Immature natural killer cell (primary cell): ENCODE measurements at places on chromosomes 16 and 17. TPM values are rescaled to one million over a fixed set of nuclear protein-coding genes. Genes with fewer than 3 reads are reported as not detected.

The KRT32 gene
- not detected for polyA plus RNA-seq

The HES7 gene
- not detected for polyA plus RNA-seq

The LONP2 gene
- 17.6 TPM for polyA plus RNA-seq

The P3H4 gene
- 11.2 TPM for polyA plus RNA-seq

The CASKIN1 gene
- polyA plus RNA-seq: not detected

The CES5A gene
- not detected for polyA plus RNA-seq

The MYO15A gene
- polyA plus RNA-seq: 0.13 TPM
